ENCODE measurements at places on chromosomes 4 and X.

DNA sequence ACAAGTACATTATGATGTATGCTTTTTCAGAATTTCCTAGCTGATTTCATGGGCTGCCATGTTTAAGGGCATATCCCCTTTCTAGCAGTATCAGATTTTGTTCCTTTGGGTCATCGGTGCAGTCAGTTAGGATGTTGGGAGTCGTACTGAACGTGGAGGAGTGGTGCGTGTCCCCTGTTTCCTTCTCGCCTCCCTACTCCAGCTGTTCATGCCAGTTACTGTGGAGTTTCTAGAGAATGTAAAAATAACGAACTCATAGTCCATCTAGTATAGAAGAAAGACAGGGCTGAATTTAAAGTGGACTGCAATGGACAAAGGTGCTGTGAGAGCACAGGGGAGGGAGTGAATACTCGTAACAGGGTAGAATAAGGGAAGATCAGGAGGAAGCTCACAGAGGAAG lies 111.3 kb downstream of the CEP135 start:
- no peak for DNase-seq

DNA sequence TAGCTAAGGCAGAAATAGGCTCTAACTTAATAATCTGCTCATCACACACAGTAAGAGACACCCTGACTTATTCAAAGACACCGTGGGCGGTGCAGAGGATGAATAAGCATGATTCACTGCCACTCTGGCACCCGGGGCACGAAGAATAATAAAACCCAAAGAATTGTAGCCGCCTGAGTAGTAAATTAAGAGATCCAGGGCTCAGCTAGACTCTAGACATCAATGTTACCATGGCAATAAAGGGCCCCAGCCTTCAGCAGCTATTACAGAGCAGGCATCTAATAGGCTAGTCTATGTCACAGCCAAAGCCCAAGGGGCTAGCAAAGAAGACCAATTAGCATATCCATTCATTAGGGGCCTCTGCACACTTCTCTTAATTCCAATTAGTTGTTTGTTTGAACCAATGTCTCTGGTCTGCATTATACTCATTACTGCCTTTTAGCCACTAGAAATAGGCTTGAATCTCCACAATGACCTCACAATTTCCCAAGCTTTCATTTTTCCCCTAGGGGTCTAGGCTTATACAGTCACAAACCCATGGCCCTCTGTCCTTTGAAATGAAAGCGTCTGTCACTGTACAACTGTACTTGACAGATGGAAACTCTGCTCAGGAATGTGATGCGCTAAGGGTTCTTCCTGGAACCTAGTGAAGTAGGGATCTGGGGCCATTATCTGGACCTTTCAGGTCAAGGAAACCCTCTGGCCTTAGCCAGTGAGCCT lies 3.0 kb upstream of the ATP1B4 start:
- DNase-seq: no peak

- no peak for DNase-seq
Observed at GRCh38 chrX:54048412-54048811, 4.1 kb upstream of the PHF8 start.

DNA sequence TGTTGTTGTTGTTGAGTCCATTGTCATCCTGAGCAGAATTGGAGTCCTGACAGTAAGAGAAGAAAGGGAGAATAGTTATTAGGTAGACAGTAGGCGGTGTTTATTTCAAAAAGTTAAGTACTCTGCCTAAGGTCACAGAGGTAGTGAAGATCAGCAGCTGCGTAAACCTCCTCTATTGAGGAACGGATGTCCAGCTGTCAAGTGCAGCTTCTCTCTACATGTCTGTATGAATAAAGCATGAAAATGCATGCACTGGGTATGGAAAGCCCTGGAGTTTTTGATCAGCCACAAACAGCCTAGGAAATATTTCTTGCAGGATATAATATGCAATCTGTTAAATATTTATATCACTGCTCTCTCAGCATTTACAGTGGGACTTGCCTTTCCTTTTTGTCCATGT lies 109.4 kb upstream of the CBLL2 start:
- DNase-seq: no peak

GRCh38 chr4:52852711-52853110 lies 9.4 kb upstream of the RASL11B start:
- no peak for DNase-seq

GRCh38 chr4:26076000-26076587 lies 162.1 kb downstream of the SMIM20 start:
- DNase-seq: no peak

DNA sequence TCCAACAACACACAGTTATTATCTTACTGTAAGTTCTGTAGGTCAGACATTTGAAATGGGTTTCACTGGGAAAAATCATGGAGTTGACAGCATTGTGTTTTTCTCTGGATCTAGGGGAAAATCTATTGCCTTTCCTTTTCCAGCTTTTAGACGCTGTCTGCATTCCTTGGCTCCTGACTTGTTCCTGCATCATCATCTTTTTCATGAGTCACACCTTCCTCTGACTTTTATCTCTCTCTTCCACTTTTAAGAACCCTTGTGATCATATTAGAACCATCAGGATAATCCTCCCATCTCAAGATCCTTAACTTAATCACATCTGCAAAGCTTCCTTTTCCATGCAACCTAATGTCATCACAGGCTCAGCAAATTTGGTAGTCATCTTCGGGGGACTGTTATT lies 1454.8 kb downstream of the RPA4 start:
- no peak for DNase-seq

DNA sequence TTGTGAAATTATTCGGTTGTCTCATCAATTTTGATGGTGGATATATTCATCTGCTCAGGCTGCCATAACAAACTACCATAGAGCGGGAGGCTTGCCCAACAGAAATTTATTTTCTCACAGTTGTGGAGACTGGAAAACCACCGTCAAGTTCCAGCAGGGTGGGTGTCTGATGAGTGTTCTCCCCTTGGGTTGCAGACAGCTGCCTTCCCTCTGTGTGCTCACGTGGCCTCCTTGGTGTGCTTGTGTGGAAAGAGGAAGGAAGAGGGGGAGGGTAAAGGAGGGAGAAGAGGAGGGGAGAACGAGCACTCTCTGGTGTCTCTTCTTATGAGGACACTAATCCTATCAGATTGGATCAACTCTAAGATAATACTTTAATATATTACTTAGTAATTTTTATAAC lies 123.8 kb upstream of the TEX13D start:
- no peak for DNase-seq

DNA sequence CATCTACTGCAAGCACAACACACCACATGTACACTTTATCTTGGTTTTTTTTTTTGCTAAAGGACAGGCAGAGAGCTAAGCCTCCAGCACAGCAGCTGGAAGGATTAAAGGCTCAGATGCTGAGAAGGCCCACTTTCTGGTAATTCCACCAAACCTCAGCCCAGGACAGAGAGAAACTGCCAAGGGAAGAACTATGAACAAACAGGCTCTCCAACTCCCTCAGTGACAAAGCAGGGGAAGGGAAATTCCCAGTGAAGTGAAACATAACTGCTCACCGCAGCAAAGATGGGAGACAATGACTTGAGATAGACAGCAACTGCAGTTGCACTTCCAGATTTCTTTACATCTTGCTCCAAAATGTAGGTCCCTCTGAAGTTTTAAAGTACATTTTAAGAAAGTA lies 4.8 kb downstream of the PROM1 start:
- DNase-seq: no peak

DNA sequence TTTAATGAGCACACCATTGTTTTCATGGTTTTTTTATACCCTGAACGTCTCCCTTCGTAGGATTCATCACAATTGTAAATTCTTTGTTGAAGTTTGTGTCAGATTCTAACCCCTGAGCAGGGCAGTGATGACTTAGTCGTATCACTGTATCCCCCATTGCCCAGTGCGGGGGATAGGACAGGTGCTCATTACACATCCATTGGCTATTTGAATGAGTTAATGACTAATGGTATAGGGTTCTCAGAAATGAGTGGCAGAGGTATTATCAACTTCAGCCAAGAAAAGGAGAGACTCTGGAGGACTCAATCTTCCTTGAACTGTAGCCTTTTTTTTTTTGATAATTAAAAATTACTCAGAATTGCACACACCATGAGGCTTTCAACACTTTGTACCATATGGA lies 64.6 kb downstream of the SYNPO2 start:
- no peak for DNase-seq

DNA sequence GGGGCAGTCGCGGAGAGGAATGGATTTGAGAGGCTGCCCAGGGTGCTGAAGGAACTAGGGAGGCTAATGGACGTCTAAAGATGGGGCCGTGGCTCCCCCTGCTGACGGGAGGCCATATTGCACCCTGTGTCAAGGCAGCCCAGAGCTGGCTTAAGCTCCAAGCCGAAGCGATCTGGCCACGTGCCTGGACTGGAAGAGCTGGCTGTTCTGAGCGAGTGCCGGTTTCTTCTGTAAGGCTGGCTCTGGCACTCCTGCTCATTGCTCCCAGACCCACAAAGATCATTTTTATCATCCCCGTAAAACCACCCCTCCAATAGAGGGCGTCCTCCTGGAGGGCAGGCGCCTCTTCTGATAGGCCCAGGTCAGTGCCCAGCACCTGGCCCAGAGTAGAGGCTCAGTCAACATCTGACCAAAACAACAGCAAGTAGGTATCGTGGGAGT lies 5.6 kb downstream of the PNCK start:
- DNase-seq: peak; percentile 72

DNA sequence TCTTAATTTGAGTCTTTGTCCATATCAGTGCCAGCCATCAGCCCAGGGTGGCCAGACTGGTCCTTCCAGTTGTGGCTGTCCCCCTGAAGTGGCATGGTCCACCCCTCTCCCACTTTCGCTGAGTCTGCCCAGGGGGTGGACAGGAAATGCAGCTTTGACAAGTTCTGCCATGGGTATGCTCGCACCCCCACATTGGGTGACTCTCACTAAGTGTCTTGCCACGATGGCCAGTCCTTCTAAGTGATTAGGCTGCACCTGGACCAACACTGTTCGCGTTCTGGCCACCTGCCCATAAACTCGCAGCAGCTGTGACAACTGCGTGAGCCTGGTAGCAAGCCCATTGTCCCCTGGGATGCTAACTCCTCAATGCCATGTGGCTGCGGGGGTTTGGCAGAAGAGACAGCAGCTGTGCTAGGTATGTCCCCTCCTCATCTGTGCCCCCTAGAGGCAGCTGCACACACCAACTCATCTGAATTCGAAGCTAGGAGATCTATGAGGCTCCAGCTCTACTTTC lies 10.0 kb upstream of the LNX1 start:
- DNase-seq: no peak

- DNase-seq: no peak
Observed at GRCh38 chrX:20414066-20414465, 147.4 kb upstream of the RPS6KA3 start.

GRCh38 chr4:1150875-1151274 lies 21.5 kb downstream of the SPON2 start:
- DNase-seq: no peak
